ENCODE measurements at places on chromosomes 12 and 14.

DNA sequence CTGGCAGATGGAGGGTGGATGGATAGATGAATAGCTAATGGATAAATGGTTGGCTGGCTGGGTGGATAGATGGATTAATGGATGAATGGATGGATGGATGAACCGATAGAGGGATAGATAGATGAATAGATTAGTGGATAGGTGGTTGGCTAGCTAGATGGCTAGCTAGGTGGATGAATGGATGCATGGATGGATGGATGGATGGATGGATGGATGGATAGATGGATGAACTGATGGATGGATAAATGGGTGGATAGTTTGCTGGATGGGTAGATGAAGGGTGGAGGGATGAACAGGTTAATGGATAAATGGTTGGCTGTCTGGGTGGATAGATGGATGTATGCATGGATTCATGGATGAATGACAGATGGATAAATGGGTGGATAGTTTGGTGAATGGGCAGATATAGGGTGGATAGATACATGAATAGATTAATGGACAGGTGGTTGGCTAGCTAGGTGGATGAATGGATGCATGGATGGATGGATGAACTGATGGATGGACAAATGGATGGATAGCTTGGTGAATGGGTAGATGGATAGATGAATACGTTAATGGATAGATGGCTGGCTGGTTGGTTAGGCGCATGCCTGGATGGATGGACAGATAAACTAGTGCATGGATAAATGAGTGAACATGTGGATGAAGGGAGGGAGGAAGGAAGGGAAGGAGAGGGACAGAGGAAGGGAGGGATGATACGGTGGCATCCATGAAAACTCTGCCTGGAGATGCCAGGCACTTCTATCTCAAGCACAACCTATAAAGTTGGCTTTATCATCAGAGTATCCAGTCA, 8.1 kb downstream of the SERPINA9 start:
- no peak for DNase-seq

DNA sequence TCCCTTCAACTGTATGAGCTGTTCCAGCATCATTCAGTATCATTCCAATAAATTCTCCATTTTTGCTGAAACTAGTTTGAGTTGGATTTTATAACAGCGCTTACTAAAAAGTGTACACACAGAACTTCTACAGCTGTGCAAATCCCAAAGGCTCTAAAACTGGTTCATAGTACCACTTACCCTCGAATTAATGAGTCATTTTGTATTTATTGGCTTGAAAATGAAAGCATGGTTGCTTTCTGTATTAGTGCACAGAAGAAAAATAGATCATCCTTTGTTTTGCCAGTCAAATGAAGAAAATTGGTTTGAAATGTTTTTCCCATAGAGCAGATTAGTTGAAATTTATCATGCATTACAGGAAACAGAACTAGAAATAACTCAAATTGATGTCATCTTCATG, 268.3 kb upstream of the CPNE8 start:
- DNase-seq, result no peak

GRCh38 chr12:8038659-8039114, 6.2 kb downstream of the FOXJ2 start:
- peak; percentile 79 for DNase-seq

DNA sequence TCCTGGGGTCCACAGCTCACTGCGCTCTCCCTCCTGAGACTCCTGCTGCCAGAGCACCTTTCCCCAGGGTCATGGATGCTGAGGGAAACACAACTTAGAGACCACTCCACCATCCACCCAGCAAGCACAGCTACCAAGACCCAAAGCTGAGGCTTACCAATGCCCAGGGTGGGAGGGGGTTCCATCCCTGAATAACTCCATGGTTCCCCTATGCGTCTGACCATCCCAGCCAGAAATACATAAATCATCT, 36.3 kb downstream of the DAD1 start:
- no peak for DNase-seq

- DNase-seq, result no peak
Observed at GRCh38 chr12:11752403-11753149, 103.1 kb downstream of the ETV6 start.

- no peak for DNase-seq
Observed at GRCh38 chr14:74429221-74429691, 3.2 kb upstream of the SYNDIG1L start.

DNA sequence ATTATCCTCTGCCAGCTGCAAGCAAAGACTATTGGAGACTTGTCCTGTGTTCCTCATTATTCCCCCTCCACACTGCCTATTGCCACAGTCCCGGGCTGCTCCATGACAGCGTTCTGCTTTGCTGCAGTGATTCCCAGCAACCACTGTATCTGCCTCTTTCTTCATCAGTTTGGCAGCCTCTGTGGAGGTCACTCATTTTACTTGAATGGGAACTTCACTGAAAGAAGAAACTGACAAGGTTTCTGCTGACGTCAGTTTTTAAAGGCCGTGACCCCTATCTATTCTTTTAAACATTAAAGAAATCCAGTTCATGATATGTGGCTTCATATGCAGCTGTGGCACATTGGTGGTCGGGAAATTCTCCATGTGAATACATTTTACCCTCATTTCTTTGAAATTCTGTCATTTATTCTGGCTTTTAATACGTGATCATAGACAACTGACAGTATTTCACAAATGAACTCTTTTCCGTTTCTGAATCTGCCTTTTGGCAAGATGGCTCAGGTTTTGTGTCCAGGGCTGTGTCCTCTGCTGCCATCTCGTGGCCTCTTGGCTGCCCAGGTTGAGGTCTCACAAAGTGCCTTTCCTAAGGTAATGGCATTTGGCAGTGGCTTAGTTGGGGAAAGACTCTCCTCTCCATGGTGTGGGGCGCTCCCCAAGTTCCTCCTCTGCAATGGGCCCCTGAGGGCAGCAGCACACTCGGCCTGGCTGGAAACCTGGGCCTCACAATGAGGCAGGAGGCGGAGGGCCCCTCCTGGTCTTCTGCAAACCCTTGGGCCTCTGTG, 5.8 kb downstream of the TMEM253 start:
- peak; percentile 83 for DNase-seq

- DNase-seq, result no peak
Observed at GRCh38 chr14:71070169-71070568, 162.9 kb downstream of the PCNX1 start.

- DNase-seq, result no peak
Observed at GRCh38 chr14:59067127-59067894, 121.2 kb upstream of the DAAM1 start.

DNA sequence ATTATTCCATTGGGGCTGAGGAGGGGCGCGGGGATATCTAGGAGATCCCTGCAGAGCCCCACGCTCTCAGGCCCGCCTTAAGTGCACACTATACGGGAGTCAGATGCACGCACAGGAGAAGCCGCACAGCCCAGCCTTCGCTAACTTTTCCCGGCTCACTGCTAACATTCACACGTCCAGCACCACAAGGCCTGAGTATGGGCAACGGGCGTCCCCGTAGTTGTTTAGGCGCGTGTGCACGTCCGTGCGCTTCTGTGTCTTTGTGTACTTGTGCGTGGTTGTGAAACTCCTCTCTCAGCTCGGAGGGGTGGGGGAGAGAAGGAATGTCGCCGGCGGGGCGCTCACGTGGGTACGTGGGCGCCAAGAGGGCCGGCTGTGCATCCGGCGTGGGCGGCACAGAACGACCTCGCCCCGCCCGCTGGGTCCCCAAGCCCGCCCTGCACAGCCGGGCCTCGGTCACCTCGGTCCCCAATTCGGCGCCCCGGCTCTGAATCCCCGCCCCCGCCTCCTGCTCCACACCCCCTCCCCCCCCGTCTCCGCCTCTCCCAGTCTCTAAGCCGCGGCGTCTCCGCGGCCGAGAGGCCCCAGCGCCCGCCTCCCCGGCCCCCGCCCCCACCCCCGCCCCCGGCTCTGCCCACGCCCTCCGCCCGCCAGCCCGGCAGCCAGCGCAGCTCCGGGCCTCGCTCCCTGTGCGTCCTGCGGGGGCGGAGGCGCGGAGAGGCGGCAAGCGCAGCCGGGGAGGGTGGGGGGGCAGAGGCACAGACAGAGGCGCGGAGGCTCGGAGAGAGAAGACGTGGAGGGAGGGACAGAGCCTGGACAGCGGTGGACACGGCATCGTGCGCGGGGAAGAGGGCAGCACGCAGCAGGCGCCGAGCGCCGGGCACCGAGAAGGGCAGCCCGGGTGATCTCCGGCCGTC, at the start of gene NAB2:
TSS of gene NAB2 (plus strand) at position 761 of the 917 bp plus-strand sequence. CDS start 158 bp downstream, outside the sequence.
- peak; percentile 94 for DNase-seq
